ENCODE measurements at places on chromosomes 12 and 14.

- no peak for DNase-seq
Measured at GRCh38 chr12:130413909-130414308, 76.2 kb downstream of the PIWIL1 start.

DNA sequence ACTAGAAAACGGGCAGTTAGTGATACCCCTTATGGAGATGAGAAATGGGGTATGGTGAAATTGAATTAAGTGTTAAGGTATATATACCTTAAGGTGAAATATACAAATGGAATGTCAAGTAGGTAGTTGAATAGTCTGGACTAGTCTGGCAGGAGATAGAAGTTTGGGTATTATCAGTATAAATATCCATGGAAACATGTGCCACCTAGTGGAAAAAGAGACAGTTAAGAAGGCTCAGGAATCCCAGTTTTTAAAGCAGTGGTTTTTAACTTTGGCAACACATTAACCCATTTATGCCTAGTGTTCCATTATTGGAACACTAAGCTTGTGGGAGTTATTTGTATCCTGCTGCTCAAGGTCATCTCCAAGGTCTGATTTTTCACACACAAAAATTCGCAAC, 38.6 kb upstream of the TPH2 start:
- no peak for DNase-seq

DNA sequence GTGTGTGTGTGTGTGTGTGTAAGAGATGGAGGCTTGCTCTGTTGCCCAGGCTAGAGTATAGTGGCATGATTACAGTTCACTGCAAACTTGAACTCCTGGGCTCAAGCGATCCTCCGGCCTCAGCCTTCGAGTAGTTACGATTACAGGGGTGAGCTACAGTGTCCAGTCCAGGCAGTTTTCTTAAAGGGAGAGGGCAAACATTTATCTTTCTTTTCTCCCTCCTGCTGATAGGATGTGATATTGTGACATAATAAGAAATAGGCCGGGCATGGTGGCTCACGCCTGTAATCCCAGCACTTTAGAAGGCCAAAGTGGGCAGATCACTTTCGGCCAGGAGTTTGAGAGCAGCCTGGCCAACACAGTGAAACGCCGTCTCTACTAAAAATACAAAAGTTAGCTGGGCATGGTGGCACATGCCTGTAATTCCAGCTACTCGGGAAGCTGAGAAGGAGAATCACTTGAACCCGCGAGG, 31.8 kb upstream of the CLIP1 start:
- DNase-seq: no peak

DNA sequence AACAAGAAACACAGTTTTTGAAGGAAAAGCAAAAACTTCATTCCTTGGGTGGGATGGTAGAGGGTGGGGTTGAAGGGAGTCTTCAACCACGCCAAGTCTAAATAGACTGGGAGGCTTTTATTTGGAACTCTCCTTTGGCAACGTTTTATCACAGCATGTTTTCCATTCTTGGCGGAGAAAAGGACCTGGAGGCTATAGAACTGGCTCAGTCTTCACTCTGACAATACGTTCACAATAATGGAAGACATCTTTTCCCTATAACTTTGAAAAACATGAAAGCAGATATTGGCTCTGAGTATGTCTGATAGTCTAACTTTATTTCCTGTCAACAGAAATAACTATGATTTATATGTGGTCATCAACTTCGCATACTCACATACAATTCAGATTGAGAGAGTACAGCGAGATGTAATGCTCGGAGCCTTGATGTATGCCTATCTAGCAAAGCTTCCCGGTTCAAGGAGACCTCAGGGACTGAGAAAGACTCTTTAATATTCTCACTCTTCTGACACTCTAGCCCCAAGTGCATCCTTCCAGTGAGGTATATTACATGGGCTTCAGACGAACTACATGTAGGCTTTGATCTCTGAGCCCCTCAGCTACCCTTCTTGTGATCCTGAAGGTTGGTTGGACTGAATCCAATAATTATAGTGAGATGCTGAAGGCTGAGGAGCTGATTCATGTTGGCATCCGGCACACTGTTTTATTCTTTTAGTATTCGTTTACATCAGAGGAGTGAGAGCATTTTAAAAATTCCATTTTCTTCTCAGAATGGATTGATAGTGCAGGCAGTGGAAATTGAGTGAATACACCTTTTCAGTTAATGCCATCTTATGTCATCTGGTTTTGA, 14.0 kb downstream of the TMEM30B start:
- DNase-seq: no peak

GRCh38 chr12:109766251-109766778, 52.7 kb downstream of the FAM222A start:
- no peak for DNase-seq

DNA sequence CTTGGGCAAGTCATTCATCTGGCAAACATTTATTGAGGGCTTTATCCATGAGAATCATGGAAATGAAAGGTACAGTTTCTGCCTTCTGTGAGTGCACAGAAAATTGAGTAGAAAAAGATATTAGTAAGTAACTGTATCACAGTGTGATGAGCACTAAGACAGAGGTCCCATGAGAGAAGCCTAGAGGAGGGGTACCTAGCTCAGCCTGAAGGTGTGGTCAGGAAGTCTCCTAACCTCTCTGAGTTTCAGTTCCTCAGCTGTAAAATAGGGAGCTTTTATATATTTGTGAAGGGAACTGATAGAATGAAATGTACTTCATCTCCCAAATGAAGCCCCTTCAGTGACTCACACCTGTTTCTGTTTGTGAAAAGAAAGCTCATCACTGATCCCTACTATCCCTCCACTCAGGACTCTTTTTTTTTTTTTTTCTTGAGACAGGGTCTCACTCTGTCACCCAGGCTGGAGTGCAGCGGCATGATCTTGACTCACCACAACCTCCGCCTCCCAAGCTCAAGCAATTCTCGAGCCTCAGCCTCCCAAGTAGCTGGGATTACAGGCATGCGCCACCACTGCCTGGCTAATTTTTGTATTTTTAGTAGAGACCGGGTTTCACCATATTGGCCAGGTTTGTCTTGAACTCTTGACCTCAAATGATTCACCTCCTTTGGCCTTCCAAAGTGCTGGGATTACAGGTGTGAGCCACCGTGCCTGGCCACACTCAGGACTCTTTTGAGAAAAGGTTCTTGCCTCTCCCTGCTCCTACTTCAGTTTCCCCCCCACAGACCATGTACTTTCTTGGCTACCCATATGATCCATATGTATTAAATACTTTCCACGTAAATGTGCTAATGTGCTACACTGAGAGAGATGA, 93.7 kb upstream of the FUT8 start:
- DNase-seq: no peak

GRCh38 chr14:38243696-38244240, 12.1 kb downstream of the CLEC14A start:
- no peak for DNase-seq

DNA sequence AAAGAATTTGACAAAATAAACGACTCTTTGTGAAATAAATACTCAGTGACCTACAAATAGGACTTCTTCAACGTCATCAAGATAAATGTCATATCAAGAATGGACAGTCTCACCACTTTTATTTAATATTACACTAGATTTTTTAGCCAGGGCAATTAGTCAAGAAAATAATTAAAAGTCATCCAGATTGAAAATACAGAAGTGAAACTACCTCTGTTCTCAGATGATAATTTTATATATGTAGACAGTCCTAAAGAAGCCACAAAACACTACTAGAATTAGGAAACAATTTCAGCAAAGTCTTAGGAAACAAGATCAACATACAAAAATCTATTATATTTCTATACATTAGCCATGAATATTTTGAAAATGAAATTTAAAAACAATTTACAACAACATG, 689.6 kb upstream of the SEL1L start:
- DNase-seq: no peak
